ENCODE measurements at places on chromosomes 12 and 14.

DNA sequence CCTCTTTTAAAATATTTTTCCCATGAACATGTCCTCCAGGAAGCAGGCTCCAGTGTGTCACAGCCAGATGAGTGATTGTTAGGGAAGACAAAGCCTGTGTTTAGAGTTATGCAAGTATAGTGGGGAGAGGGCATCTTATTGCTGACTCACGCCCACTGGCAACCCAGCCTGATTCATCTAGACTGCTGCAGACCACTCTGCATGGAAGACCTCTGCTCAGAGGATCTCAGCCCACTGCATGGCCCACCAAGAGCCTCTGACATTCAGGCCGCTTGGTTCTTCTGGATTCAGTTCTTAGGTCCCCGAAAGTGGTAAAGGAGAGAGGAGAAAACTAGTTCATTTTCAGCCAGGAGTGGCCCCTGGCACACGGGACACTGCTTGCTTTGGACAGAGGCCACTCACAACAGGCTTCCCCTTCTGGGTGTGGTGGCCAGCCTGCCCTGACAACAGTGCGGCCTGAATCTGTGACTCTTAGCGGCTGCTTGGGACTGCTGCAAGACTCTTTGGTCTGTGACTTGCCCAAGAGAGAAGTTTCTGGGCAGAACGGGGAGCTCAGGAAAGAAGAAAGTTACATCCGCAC is 266.3 kb downstream of the ZFP36L1 start:
- H3K4me1 ChIP-seq = peaks cover 16% of the 10 kb centered on the region
- no peak overlapping the region for H3K4me3 ChIP-seq
- ATAC-seq = peak; percentile 39
- no peak overlapping the region for H3K27ac ChIP-seq

DNA sequence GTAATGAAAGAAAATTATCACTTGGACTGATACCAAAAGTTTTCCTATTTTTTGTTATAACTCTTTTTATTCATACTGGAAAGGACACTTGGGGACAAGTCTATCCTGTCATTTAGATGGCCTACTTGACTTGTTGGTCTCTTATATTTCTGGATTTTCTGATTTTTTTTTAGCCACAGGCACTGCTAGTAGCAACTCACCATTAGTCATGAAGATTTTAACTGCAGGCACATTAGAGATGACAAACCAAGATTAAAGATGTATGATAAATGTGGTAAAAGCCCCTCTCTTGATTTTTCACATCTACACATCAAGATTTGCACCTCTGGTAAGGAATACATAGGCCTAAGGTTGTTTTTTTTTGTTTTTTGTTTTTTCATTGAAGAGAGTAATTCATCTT is 217.0 kb downstream of the SLC25A21 start:
- H3K4me1 ChIP-seq = no peaks in the 10 kb centered on the region
- H3K27me3 ChIP-seq = no peaks in the 10 kb centered on the region
- no peak overlapping the region for H3K27ac ChIP-seq
- H3K36me3 ChIP-seq = no peaks in the 10 kb centered on the region
- no peak overlapping the region for H3K4me3 ChIP-seq

DNA sequence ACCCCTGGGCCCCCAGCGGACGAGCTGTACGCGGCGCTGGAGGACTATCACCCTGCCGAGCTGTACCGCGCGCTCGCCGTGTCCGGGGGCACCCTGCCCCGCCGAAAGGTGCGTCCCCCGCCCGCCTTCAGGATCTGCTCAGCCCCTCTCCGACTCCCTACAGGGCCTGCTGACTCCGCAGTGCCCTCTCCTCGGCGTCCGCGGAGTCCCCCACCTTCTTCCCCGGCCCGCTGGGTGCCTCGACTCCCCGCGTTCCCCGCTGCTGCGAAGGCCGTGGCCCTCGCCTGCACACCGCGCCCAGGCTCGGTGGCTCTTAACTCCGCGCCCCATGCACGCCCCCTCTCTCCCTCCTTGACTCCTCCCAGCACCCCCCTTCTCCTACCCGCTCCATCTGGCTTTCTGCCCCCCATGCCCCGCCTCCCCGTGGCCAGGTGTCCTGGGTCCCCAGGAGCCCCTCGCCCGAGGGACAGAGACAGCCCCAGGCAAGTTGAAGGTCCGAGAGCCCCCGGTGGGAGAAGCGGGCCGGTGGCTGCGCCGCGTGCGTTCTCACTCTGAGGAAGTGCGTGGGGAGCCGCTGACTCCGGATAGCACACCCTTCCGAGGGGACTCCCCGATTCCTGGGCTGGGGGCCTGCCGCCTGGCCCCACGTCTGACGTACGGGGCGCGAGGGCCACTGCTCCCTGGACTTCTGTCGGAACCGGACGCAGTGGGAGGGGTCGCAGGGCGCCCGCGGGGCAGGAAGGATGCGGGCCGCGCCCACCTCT is 594 bp downstream of the TAMALIN start:
- H3K36me3 ChIP-seq = no peaks in the 10 kb centered on the region
- ATAC-seq = peak; percentile 24
- H3K4me1 ChIP-seq = peaks cover 83% of the 10 kb centered on the region
- H3K4me3 ChIP-seq = peak overlapping the region; percentile 85

- ATAC-seq = peak; percentile 84
- H3K4me3 ChIP-seq = no peak overlapping the region
- peak overlapping the region; percentile 40 for H3K27ac ChIP-seq
Measured at GRCh38 chr14:59281609-59282377, 93.3 kb downstream of the DAAM1 start.

DNA sequence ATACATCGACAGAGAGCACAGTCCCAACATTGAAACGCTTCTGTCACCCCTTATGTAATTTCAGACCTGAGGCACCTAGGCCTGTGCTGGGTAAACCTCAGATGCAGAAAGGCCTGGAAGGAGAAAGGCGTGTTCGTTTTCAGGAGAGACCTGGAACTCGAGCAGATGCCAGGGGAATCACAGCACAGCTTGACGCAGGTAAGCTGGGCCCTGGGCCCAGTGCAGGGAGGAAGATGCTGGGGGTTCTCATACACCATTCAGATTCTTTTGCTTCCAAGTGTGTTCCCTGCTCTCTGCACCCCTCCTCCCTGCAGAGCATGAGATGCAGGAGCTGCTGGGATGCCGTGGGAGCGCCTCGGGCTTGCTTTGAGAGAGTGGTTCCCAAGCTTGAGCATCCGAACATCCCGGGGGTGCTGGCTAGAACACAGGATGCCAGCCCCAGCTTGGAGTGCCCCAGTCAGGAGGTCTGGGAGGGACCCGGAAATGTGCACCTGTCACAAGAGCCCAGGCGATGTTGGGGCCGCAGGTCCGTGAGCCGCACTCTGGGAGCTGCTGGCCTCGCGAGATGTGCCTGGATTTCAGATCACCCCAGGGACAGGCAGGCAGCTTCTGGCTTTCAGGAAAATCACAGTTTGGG is 35.9 kb downstream of the FZD10 start:
- peaks cover 53% of the 10 kb centered on the region for H3K27me3 ChIP-seq
- no peaks in the 10 kb centered on the region for H3K4me1 ChIP-seq
- H3K36me3 ChIP-seq = no peaks in the 10 kb centered on the region
- no peak for ATAC-seq
- H3K4me3 ChIP-seq = no peak overlapping the region

DNA sequence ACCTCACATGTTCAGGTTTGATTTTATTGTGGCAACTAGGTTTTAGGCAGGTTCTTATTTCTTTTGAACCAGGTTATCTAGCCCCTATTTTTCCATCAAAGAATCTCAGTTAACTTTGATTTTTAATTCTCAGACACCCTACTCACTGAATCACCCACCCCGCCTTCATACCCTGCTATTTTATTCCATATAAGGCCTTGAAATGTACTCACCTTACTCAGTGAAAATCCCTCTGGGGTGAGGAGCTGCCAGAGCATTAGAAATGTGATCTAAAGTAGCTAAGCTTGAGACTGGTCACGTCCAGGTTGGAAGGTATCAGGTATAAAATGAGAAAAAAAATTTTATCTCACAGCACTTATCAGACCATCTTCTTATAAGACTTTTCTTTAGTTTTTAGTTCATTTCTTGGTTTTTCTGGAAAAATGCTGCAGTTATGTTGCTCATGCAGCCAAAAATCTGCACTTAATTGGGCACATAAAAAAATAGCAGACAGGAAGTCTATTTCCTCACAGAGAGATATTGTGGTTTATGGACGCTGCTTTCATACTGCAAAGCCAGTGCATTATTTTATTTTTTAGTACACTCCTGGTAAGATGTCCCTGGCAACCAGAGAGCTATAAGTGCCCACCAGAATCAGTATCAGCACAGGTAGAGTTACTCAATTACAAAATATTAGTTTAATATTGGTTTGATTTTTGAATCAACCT is 101.5 kb upstream of the CCDC91 start:
- H3K27me3 ChIP-seq = no peaks in the 10 kb centered on the region
- no peak overlapping the region for H3K4me3 ChIP-seq
- H3K36me3 ChIP-seq = no peaks in the 10 kb centered on the region
- no peak overlapping the region for H3K27ac ChIP-seq

GRCh38 chr12:52044292-52044983 is 6.8 kb upstream of the NR4A1 start:
- H3K27ac ChIP-seq = peak overlapping the region; percentile 98
- H3K27me3 ChIP-seq = no peaks in the 10 kb centered on the region
- H3K4me1 ChIP-seq = peaks cover 29% of the 10 kb centered on the region

GRCh38 chr14:60561845-60562746 is 53.1 kb downstream of the SIX6 start:
- peak; percentile 75 for ATAC-seq
- no peak overlapping the region for H3K27ac ChIP-seq
- H3K36me3 ChIP-seq = no peaks in the 10 kb centered on the region
- H3K4me3 ChIP-seq = no peak overlapping the region
- peaks cover 11% of the 10 kb centered on the region for H3K4me1 ChIP-seq
- H3K27me3 ChIP-seq = no peaks in the 10 kb centered on the region

DNA sequence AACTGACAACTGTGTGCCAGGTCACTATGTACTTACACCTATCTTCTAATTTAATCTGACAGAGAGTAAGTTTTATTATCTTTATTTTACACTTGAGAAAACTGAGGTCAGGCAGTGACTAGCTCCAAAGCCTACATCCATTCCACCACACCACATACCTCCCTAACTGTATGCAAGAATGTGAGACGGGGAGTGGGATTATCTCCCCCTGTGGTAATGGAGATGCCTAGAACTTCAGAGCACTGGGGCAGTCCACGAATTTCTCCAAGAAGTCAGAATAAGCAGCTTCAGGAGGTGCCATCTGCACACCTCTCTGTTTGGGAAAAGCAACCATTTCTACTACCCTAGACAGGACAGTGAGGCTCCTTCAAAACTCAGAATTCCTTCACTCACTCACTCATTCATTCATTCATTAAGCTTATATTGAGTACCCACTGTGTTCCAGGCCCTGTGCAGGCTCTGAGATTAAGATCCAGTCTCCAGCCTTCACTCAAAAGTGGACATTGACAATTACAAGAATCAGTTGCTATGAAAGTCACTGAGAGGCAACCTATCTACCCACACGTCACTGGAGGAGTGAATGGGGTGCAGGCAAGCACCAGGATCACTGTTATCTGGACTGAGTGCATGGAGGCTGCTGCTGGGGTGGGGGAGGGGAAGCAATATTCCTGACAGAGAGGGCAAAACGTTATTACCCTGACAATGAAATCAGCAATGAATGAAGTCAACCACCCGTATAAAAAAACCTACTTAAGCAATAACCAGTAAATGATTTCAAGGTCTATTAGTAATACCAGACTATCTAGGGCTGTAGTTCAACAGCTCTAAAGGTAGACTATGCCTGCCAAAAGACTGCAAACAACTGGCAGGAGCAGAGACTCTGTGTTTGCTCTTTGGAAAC is 18.0 kb downstream of the SLC7A7 start:
- H3K4me3 ChIP-seq = no peak overlapping the region
- H3K36me3 ChIP-seq = no peaks in the 10 kb centered on the region
- peaks cover 17% of the 10 kb centered on the region for H3K27me3 ChIP-seq

- no peak overlapping the region for H3K4me3 ChIP-seq
- no peaks in the 10 kb centered on the region for H3K36me3 ChIP-seq
- H3K27me3 ChIP-seq = no peaks in the 10 kb centered on the region
Measured at GRCh38 chr14:65015391-65015790, 28.7 kb downstream of the FNTB start.

DNA sequence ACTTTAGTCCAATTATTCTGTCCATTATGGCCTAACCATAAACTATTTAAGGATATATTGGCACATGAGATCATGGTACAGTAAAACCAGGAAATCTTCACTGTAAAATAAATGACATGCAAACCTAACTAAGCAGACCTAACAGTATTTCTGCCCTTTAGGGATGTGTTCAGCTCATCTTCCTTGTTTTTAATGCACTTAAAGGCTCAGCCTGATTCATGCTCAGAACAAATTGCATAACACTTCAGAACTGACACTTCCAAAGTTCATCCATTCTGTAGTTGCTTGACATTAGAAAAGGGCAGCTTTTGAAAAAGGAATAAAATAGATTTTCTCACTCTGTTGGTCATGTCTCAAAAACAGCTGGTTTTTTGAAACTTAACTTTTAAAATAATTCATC is 708.5 kb downstream of the C12orf50 start:
- H3K4me3 ChIP-seq = no peak overlapping the region
- no peak for ATAC-seq
- no peaks in the 10 kb centered on the region for H3K27me3 ChIP-seq
- no peak overlapping the region for H3K27ac ChIP-seq
- no peaks in the 10 kb centered on the region for H3K4me1 ChIP-seq

DNA sequence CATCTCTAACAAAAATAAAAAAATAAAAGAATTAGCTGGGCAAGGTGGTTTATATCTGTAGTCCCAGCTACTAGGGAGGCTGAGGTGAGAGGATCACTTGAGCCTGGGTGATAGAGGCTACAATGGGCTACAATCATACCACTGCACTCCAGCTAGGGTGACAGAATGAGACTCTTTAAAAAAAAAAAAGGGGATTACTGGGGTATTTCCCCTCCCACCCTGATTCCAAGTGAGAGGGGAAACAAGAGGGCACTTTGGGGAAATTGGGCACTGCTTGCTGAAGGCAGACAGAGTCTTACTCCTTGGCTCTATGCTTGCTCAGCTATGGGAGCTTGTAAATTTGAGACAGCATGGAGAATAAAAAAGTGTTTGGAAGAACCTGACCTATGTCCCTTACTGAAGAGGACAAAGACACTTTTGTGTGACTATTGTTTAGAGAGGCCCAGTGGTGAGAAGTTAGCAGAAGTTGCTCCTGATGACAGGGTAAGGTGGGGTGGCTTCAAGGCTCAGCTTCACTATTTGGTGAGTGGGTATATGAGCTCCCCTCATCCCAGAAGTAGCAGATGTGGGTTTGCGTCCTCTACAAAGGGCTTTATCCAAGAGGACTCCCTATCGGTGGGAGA is 44.0 kb downstream of the KLRG1 start:
- H3K27me3 ChIP-seq = no peaks in the 10 kb centered on the region
- H3K36me3 ChIP-seq = no peaks in the 10 kb centered on the region
- no peak overlapping the region for H3K27ac ChIP-seq
- no peak overlapping the region for H3K4me3 ChIP-seq
- no peaks in the 10 kb centered on the region for H3K4me1 ChIP-seq

DNA sequence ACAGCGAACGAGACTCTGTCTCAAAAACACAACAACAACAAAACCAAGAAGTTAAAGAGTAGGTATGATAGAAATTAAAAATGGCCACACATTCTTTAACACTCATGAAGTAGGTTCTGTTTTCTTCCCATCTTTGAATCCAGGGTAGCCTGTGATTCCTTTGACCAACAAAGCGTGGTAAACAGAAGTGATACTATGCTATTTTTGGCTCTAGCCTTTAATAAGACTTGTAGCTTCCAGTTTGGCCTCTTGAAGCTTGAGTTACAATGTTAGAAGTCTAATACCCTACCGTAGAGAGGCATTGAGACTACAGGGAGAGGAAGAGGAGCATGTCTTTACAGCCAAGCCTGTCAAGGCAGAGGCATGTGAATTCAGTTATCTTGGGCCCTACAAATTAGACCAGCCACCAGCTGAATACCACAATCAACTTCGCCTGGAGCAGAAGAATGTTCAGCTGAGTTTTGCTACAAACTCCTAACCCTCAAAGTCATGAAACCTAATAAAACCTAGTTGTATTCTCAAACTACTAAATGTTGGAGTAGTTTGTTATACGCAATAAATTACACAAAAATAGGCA is 4.9 kb upstream of the NEMF start:
- no peaks in the 10 kb centered on the region for H3K27me3 ChIP-seq
- no peak for ATAC-seq
- no peaks in the 10 kb centered on the region for H3K36me3 ChIP-seq
- H3K4me3 ChIP-seq = no peak overlapping the region
- no peaks in the 10 kb centered on the region for H3K4me1 ChIP-seq
